ENCODE measurements at places on chromosomes 1 and 21. TPM values are rescaled to one million over a fixed set of nuclear protein-coding genes. Genes with fewer than 3 reads are reported as not detected.

ANKRD45 gene
- not detected for total RNA-seq

NUF2 gene
- 38.8 TPM for total RNA-seq

COG2 gene
- total RNA-seq = 25.7 TPM

AMY2A gene
- 0.35 TPM for total RNA-seq

WNT4 gene
- not detected for total RNA-seq

NBPF10 gene
- total RNA-seq = 8.6 TPM

CFHR3 gene
- not detected for total RNA-seq

LCE3D gene
- not detected for total RNA-seq

GABRD gene
- total RNA-seq = not detected

FCRL5 gene
- 3.8 TPM for total RNA-seq

SLC30A10 gene
- total RNA-seq = not detected

ZBTB8A gene
- total RNA-seq = not detected

ARTN gene
- 0.76 TPM for total RNA-seq

LHX8 gene
- not detected for total RNA-seq

All from naive thymus-derived CD4-positive, alpha-beta T cell (primary cell).